ENCODE measurements at places on chromosomes 12 and 14. TPM values are rescaled to one million over a fixed set of nuclear protein-coding genes. Genes with fewer than 3 reads are reported as not detected.

DNA sequence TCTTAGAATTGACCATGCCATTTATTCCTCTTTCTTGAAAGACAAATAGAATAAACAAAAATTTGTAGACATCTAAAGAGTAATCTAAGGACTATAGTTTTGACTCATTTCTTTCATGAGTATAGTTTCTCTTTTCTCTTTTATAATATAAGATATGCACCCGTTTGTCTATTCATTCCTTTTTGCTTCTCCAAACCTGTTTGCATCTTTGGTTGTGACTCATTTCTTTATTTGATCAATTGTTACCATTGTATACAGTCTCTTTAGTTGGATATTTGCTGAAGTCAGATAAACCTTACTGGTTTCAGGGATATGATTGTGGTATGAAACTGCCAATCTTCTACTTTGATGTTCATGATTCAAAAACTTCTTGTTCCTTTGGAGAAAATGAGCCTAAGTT lies 268.7 kb downstream of the FBXL14 start:
- DNase-seq = no peak

DNA sequence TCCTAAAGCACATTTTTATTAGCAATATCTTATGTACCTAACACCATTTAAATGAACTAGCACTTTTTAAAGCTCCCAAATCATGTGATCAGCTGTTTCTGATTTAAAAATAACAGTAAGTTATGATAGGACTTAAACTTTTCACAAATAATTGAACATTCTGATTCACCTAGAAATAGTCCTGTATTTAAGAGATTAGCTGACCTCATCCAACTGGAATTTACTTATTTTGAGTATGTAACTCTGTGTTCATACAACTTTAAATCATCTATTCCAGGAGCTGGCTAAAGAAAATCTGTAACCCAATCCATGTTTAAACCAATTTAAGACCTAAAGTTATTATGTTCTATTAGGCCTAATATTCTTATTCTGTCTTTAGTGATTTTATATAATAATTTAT lies 184.3 kb downstream of the CCDC91 start:
- DNase-seq = peak; percentile 70

DNA sequence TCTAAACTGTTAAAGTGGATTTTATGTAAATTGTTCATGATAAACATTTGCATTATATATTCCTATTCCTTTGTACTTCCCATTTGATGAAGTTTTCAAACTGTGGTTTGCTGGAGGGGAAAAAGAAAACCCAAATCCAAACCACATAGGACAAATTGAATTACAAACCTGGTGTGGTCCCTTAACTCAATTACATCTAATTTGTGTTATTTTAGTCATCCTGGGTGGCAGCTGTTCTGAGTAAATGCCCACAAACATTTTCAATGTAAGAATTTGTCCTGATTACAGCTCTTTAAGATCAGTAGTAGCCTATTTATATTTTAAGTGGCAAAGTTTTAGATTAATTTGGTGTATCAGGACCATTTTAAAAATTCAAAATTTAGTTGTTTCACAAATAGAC lies 153.9 kb downstream of the RAD51B start:
- no peak for DNase-seq

DNA sequence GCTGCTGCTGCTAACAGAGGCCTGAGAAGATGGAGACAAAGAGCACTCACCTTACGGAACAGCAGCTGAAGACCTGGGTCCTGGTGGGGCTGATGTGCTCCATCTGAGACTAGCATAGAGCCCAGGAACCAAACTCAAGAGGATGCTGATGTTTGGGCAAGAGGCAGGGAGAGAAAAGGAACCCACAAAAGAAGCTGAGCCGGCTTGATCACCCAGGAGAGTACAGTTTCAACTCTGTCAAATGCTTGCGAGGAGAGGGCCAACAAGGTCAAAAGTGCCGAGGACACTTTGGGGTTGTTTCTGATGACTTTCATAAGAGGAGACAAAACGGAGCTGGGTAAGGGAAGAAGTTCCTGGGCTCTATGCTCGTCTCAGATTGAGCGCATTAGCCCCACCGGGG lies 17.3 kb upstream of the NT5DC3 start:
- no peak for DNase-seq

GRCh38 chr12:89343127-89343526 lies 9.2 kb downstream of the DUSP6 start:
- peak; percentile 50 for DNase-seq

GRCh38 chr12:55142669-55143565 lies 16.7 kb downstream of the OR9K2 start:
- DNase-seq = peak; percentile 46

DNA sequence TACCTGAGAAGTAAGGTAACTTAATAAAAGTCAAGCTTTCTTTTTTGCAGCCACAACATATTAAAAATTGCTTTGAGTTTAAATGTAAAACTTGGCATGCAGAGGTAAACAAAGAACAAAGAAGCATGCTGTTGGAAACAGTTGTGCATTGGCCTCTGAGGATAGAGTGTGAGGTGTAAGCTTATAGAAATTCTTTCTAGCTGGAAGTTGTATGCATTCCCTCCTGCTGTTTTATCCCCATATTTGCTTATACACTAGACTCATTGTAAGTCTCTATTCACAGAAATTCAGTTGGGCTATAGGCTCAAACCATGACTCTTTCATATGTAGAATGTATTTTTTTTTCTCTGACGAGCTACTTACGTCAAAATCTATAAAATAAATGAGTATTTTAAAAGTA lies 316.3 kb downstream of the SLC6A15 start:
- no peak for DNase-seq

DNA sequence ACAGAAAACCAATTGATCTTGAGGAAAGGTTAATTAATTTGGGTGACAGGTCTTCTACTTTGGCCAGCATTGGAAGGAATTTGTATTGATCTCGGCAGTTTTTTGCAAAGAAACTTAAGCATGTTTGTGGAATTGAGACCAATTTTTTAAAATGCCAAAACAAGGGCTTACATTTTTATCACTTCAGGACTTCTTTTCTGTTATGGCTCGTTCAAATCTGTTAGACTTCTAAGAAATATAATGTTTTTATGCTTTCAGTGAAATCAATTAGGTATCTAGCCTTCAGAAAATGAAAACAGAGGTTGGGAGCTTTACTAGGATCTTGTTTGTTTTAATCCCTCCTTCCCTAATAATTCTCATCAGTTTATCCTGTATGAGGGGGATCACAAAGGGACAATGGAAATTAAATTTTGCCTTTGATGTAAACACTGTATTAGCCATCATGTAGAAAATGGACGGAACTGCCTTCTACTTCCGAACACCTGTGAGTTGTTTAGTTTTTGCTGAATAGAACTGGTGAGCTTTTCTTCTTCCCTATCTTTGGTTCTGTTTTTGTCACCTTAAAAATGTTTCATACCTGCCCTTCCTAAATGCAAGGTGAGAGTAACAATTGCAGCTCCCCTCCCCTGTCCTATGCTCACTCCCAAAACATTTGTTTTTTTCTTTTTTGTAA lies 7.8 kb downstream of the FOXA1 start:
- DNase-seq = no peak

DNA sequence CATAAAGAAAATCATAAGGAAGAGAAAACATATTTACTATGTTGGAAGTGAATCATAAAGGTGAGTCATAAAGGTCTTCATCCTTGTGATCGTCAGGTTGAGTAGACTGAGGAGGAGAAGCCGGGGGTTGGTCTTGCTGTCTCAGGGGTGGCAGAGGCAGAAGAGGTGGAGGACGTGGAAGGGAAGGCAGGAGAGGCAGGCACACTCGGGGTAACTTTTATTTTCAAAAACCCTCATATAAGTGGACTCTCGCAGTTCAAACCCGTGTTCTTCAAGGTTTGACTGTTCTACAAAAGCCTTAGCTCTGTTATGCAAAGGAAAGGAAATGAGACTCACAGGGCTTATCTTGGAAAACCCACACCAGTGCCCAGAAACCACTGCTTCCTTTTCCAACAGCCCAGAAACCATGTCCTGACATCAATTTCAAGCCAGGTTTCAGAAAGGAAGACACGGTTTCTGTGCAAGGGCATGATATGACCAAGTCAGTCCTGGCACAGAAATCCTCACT lies 14.0 kb downstream of the SMCO2 start:
- DNase-seq = peak; percentile 56

- peak; percentile 33 for DNase-seq
Measured at GRCh38 chr12:15732341-15733061, 56.7 kb downstream of the EPS8 start.

GRCh38 chr12:84537666-84538065 lies 374.9 kb downstream of the SLC6A15 start:
- no peak for DNase-seq

DNA sequence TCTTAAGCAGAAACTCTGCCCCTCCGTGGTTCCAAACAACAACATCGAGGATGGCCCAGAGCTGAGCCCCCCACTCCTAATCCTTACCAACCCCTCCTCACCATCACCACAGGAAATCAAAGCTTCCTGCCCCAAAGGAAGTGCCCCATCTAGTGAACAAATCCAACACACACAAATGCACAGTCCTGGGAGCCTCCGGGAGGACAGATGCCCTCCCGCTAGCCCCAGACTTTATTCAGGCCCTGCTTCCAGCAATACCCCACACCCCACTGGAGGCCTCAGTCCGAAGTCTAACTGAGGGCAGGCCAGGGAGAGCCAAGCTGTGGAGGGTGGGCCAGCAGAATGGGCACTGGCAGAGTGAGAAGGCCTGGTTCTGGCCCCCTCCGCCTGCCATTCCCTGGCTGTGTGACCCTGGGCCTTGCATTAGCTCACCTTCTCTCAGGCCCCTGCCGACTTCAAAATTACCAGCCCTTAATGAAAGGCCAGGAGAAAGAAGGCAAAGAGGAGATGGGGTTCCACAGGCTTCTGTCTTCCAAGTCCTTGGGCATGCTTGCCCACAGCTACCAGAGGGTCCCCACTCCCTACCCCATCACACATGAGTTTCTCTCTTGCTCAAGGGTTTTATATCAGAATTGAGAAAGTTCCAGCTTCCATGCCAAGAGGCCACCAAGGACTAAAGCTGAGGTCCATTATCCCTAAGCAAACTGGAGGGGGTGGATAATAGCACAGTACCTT lies 2.3 kb downstream of the HDAC7 start:
- DNase-seq = no peak

The GSC gene
- total RNA-seq = 0.51 TPM

The OS9 gene
- 170 TPM for total RNA-seq
